T-helper 2 cell (primary cell): ENCODE measurements at places on chromosomes 5 and 9.
A peak's percentile ranks its signal among the peaks of the same experiment; 100 is the strongest.

DNA sequence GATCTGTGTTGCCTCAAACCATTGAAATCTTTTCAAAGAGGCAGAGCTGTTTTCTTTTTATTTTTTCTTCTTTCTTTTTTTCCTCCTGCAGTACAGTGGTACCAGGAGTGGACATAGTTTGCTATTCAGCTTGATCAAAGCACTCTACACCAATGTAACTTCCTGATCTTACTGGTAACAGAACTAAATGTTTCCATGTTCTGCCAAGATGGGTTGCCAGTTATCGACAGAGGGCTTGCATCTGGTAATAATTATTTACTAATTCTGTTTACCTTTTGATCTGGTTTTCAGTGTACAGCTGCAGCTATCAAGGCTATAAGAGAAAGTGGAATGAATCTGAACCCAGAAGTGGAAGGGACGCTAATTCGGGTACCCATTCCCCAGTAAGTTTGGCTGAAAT, 26.8 kb downstream of the MRRF start:
- DNase-seq = no peak

- DNase-seq = no peak
Observed at GRCh38 chr9:76215066-76215465, 179.2 kb downstream of the RFK start.

- DNase-seq = no peak
Observed at GRCh38 chr5:19241690-19242089, 746.3 kb downstream of the CDH18 start.

DNA sequence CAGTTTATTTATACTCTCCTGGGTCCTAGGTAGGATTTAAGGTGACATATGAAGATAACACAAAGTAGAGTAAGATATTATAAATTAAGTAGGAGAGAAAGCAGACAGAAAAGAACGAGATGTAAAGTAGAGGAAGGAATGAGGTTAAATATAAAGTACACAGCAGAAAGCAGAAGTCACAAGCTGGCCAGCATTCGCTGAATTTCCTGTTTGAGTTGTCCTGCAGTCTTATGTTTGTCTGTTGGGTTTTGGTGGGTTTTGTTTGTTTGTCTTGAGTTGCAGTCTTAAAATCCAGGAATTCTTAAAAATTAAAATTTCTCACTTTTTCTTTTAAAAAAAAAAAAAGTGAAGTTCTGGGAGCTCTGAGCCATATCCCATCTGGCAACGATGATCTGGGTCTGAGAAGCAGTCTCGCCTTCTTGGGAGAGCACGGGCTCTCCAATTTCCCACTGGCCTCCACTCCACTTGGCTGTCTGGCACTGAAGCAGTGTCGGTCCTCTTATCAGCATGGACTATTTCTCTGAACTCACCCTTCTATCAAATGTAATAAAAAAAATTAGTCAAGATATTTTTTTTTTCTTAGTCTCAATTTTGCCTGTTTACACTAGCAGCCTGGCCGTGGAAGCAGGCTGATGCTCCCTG, 2.0 kb downstream of the S100Z start:
- no peak for DNase-seq

DNA sequence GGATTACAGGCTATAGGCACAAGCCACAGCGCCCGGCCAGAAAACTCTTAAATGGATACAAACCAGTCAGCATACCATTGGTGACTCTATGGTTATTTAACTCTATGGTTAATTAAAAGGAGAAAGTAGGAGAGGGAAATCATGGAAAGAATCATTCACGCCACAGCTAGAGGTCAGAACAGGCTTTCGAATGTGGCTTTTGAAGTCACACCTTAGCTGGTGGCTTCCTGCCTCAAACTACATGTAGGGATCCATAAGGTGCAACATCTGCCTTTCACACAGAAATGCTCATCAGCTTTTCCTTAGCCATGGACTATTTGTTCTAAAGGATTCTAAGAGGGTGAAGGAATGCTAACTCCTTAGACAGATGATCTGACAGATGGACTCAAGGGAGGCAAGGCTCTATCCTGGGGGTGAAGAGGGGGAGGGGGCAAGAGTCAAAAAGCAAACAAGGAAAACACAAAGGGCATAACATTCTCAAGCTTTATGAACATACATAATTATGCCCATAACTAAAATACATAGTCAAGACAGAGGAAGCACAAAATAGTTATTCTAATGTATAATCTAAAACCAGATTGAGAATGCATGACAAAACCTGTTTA, 130.9 kb downstream of the EFNA5 start:
- DNase-seq = no peak

- no peak for DNase-seq
Observed at GRCh38 chr5:35046774-35047173, 975 bp downstream of the AGXT2 start.

DNA sequence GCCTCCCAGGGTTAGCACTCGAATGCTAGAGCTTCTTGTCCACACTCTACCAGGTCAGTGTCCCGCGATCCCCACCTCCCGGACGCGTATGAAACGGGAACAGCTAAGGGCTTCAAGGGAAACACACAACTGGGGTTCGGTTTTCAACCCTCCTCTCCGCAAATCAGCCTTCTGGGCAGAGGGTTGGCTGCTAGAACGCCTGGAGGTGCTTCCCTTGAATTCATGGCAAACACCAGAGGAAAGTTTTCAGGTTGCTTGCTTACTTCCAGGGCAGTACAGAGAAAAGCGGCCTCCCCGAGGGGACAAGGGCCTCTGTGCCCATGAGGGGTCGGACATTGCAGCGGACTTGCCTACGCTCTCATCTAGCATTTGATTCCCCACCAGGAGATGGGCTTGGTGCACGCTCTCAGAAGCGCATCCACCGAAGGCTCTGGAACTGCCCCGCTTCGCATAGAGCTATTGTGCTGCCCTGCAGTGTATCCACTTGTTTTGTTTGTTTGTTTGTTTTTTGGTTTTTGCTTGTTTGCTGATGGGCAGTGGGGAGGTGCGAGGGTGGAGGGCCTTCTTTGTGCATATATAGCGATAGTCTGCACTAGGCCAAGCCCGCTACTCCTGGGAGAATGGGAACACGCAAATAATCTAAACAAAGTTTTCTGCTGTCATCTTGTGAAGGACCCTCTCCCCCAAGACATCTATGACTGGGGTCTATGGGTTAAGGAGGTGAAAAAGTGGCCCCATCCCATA, 1.3 kb upstream of the DMRT3 start:
- DNase-seq = no peak

- DNase-seq = no peak
Observed at GRCh38 chr5:6545036-6545693, 87.7 kb downstream of the NSUN2 start.

DNA sequence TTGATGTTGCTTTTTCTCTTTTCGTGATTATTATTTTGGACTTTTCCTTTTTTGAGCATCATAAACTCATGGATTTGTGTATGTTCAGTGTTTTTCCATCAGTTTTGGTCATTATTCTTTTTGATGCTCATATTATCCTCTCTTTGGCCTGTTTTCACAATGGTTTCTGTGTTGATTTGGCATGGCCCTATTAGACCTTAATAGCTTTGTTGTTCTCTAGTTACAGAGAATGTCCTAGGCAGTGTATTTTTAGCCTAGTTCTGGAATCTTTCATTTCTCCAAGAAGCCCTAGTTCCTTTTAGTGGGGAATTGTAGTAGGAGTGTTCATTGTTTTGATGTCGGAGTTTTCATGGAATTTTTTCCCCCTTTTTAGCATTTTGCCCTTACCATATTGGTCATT, 41.3 kb upstream of the ROPN1L start:
- DNase-seq = no peak

DNA sequence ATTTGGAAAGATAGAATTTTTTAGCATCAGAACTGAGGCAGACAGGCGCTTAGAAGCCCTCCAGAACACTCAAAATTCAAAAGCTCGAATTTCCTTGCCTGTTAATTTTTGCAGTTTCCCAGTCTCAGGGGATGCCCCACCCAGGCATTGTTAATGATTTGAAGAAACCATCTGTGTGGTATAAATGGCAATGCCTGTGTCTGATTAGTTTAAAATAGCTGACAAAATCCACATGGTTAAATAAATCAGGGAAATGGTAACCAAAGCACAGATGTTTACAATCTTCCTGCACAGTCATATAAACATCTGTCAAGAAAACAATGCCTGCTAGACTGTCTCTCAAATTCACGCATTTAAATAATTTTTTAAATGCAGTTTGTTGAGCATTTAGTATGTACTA, 185.2 kb upstream of the RGMB start:
- no peak for DNase-seq

- no peak for DNase-seq
Observed at GRCh38 chr5:135386886-135387628, 12.0 kb downstream of the MACROH2A1 start.

DNA sequence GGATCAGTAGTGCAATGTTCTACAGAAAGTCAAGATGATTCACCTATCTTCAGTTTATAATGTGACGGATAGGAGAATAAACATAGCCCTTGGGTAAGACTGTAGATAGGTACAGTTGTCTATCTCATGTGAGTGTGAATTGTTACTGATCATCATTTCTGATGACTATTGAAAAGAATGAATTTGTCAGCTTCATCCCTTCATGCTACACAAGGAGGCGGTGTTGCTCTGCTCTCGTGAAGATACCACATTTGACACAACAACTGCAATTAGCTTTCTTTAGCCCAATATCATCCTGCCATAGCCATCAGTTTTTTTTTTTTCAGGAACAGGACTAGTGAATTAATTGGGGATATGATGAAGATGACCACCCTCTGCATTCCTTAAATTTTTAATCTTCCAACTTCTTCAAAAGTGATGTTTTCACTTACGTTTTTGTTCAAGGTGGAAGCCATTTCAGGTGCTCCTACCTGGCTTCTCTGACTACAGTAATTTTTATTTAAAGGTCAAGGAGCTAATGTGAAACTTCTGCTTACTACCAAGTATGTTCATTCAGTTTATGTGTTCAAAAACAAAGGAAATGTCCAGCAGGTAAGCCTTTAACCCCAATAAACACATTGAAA, 152.9 kb upstream of the MOCS2 start:
- DNase-seq = no peak

- DNase-seq = no peak
Observed at GRCh38 chr5:141657937-141658545, 6.8 kb upstream of the FCHSD1 start.

GRCh38 chr5:16615741-16616535, 859 bp downstream of the RETREG1 start:
- DNase-seq = peak; percentile 33
